ENCODE measurements at places on chromosomes 4 and X. TPM values are rescaled to one million over a fixed set of nuclear protein-coding genes. Genes with fewer than 3 reads are reported as not detected.

DNA sequence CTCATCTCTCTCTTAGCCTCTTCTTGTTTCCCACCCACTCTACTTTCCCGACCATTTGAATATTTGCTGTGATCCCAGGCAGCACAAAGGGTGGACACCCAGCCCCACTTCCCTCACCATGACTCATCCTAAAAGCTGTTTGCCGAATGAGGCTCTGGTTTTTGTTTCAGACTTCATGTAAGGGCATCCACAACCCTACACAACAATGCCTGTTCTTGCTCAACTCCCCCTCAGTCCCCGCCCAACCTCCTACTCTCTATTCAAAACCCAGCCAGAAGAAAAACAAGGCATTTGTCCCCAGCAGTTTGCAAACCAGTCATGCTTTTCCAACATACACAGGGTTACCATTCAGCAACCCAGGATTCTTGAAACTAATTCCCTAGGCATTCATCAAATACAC is 516.5 kb upstream of the CNKSR2 start:
- H3K4me3 ChIP-seq = no peak overlapping the region
- no peak overlapping the region for H3K27ac ChIP-seq
- no peaks in the 10 kb centered on the region for H3K27me3 ChIP-seq
- H3K36me3 ChIP-seq = no peaks in the 10 kb centered on the region

DNA sequence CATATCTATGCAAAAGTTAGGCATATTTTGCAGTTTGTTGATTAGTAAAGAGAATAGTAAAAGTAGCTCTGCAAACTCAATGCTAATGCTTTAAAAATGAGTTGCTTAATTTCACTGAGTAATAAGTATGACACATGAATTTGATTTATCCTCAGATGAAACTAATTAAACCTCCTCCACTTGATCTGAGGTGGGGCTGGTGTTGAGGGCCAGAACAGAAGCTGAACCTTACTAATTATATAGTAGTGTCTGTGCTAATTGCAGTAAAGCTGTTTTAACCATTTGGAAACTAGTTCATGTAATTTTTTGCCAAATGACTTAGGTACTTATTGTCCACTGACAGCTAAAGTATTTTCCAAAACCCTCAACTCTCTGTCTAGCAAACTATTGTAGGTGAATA is 7.7 kb upstream of the PGAM4 start:
- no peaks in the 10 kb centered on the region for H3K27me3 ChIP-seq
- no peaks in the 10 kb centered on the region for H3K4me1 ChIP-seq
- H3K27ac ChIP-seq = no peak overlapping the region
- H3K4me3 ChIP-seq = no peak overlapping the region
- DNase-seq = no peak

GRCh38 chrX:154600759-154601374 is 15.9 kb downstream of the CTAG1A start:
- H3K27me3 ChIP-seq = no peaks in the 10 kb centered on the region
- H3K27ac ChIP-seq = no peak overlapping the region
- no peaks in the 10 kb centered on the region for H3K36me3 ChIP-seq
- no peaks in the 10 kb centered on the region for H3K4me1 ChIP-seq

DNA sequence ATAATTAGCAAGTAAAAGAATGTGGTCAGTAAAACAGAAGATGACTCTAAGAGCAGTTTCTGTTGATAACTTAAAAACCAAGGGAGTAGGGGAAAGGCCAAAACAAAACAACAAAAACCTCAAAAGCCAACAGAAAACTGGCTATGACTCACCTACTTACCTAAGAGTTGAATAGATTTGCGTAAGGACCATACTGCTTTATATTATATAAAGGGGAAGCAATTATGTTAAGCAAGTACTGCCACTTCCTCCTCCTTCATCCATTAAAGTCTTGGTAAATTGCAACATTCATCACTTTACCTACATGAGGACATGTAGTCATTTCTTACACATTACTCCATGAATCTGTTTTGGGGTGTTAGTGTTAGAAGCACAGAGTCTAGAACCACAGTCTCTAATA is 85.9 kb upstream of the FAM47A start:
- no peak for DNase-seq
- no peak overlapping the region for H3K4me3 ChIP-seq
- no peak overlapping the region for H3K27ac ChIP-seq
- no peaks in the 10 kb centered on the region for H3K27me3 ChIP-seq
- no peaks in the 10 kb centered on the region for H3K36me3 ChIP-seq

Gene TRAM1L1
- 4.2 TPM for total RNA-seq

Gene C4orf50
- 0.16 TPM for total RNA-seq

Gene HERC5
- 6.5 TPM for total RNA-seq

Gene NUDT10
- 5.2 TPM for total RNA-seq

Measured in kidney (tissue), 22 donors.